Fibroblast of skin of left quadriceps (primary cell): ENCODE measurements at places on chromosomes 6 and 20.

GRCh38 chr6:69895396-69895795 is 29.0 kb downstream of the COL19A1 start:
- DNase-seq = no peak

- no peak for DNase-seq
These were observed 9.9 kb upstream of the PSMF1 start for GRCh38 chr20:1108437-1108920.

- peak; percentile 21 for DNase-seq
These were observed at the start of gene SYCP2 for GRCh38 chr20:59933296-59933848. TSS of gene SYCP2 (minus strand) at chr20:59933637. CDS start at chr20:59922413, 11,224 bp downstream.

GRCh38 chr6:90227213-90227612 is 69.4 kb downstream of the BACH2 start:
- DNase-seq = no peak

GRCh38 chr6:98904096-98904495 is 43.6 kb downstream of the FBXL4 start:
- peak; percentile 12 for DNase-seq

DNA sequence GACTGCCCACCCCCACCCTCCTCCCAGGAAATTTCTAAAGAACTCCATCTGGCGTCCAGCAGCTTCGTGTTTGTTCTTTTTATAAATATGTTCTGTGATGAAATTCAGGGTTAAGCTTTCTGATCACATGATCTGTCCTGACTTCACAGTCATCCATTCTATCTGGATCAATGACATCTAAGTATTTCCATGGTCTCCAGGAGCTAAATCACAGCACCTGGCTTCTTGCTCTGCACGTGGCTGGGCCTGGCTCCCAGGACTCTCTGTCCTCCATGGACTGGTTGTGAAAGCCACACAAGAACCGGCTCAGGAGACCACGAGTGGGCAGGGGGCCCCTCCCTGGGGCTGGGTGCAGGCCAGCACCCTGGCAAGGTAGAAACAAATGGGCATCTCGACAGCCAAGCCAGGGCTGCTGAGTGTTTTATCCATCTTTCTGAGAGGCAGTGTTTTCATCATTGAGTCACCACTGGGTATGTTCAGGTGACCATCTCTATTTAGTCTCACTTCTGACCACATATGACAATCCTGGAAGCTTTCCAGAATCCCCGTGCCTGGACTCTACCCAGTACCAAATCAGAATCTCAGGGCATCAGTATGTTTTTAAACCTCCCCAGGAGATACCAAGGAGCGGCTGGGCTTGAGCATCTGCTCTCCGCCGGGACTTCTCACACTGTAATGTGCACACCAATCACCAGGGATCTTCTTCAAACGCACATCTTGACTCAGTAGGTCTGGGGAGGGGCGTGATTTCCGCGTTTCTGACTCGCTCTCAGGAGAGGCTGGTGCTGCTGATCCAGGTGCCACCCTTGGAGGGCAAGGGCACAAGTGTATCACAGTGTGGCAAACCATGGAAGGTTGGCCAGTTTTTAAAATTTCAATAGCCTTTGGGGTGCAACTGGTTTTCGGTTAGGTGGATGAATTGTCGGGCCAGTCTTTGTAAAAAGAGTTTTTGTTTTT is 31.6 kb upstream of the PXDC1 start:
- peak; percentile 43 for DNase-seq
